ENCODE measurements at places on chromosomes 3 and 15.

DNA sequence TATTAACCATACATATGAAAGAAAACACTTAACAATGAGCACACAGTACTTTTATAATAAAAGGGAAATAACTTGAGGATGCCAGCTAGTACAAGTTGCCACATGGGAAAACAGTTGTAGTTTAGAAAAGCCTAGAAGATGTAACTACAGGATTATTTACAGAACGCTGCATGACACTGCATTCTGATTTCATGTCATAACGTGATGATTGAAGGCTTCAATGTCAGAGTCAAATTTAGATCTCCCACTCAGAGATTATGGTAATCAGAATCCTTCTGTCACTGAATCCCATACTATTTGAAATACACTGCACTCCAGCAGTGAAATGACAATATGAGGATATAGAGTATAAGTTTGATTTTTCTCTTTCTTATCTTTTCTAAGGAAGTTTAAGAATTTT is 253.9 kb upstream of the LRRN1 start:
- no peak for DNase-seq

GRCh38 chr3:115092220-115092791 is 54.8 kb downstream of the ZBTB20 start:
- DNase-seq = peak; percentile 59

- no peak for DNase-seq
These were observed 498.6 kb upstream of the ATP11B start for GRCh38 chr3:182294696-182295095.

GRCh38 chr3:193297421-193297820 is 56.4 kb downstream of the PLAAT1 start:
- DNase-seq = no peak

- no peak for DNase-seq
These were observed 145.4 kb downstream of the KLHL25 start for GRCh38 chr15:85649372-85649771.

DNA sequence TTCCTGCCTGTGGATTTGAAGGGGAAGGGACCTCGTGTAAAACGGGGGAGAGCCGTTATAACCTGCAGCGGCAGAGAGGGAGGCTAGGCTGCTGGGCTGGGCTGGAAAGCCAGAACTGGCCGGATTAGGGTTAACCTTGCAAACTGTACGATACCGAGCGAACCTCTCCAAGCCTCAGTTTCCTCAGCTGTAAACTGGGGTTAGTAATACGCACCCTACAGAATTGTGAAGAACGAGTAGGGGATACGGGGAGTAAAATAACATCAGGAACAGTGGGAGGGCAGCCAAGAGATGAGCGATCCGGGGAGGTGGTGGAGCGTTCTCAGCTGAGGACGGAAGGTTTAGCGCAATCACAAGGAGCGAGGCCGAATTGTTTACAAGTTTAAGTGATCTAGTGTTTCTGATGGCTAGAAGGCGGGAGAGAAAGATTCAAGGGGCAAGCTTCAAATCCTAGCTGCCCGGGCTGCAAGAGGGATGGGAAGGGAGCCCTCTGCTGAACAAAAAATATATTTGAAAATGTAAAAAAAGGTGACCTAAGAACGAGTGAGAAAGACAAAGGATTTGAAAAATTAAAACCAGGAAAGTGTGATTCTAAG is 768 bp upstream of the SEMA5B start:
- DNase-seq = peak; percentile 83

- peak; percentile 67 for DNase-seq
These were observed 792 bp downstream of the SHF start for GRCh38 chr15:45186771-45187577.
